ENCODE measurements at places on chromosomes 11 and 22.

DNA sequence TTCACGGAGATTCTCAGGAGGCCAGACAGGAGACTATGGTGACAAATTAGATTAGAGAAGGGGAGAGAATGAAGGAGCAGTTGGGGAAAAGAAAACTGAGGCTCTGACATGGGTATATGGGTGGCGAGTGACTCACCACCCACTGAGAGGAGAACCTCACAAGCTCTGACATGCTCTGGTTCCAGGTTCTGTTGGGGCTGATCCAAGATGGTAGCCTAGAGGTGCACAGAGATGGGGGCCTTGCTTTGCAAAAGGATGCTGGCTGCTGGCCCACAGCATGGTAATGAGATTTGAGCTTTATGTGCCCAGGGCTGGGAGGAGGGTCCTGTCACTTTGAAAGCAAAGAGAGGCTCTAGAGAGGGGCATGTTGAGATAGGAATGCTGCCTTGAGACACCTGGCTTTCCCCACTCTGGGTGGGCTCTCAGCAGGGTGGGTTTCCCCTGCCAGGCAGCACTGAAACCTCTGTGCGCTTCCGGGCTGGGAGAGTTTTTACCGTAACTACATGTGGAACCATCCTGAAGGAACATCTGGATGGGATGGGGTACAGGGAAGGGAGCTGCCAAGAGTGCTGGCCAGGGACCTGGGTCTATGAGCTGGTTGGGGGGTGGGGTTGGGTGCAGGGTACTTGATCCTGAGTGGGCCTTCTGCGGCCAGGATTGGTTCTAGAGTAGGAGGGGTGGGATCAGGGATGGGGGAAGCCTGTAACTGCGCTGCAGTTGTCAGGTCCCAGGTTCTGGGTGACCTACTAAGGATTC is 1.2 kb upstream of the GRK2 start:
- no peak for DNase-seq

DNA sequence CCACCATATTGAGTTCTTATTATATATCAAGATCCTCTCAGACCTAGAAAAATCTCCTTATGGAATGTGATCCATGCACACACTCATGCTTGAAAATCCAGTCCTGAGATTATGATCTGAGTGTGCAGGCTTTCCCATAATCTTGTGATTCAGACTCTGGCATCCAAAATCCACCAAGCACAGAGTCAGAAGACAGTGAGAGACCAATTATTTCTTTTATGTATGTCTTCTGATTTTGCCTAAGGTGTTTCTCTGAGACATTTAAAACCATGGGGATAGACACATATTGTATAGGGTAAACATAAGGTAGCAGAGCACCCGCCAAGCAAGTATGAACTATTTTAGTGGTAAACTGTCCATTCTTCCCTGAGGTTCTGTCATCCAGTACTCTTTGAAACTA is 52.0 kb upstream of the MMP13 start:
- no peak for DNase-seq

- no peak for DNase-seq
These were observed 17.5 kb upstream of the OPCML start for GRCh38 chr11:133549826-133550225.

DNA sequence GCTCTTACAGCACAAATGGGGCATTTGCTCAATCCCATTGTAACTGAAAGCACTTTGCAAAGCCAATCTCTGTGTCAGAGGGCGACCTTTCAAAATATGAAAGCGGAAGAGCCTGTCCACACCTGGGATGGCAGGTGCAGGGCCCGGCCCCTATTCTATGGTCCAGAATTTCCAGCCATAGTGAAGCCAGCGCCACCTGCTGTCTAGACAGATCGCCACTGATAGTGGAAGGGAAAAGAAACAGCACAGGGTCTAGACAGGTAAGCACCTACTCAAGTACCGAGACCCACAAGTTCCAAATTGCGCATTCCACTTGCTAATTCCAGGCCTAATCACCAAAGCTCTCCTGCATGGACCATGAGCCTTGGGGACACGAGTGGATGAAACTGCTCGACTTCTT is 141.4 kb downstream of the NTM start:
- DNase-seq, result peak; percentile 42

- DNase-seq, result no peak
These were observed 57.9 kb upstream of the FSHB start for GRCh38 chr11:30172883-30173311.

DNA sequence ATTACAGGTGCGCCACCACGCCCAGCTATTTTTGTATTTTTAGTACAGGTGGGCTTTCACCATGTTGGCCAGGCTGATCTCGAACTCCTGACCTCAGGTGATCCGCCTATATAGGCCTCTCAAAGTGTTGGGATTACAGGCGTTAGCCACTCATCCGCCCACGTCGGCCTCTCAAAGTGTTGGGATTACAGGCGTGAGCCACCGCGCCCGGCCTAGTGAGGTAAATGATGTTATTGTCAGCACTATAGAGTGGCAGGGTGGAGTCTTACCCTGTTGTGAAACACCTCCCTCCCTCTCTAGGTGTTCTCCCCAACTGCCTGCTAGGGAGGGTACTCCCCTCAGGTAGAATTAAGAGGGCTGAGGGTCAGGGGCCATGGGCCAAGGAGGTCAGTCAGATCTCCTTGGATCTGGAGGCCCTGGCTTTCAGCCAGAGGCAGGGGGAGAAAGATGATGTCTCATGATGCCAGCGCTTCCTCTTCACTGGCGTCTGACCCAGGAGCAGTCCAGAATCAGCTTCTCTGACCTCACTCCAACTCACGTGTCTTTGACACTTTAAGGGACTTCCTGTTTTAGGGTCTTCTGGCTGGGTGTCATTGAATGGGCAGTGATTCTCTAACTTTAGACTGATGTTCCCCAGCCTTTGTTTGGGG is 2.0 kb downstream of the GGA1 start:
- DNase-seq, result peak; percentile 2

DNA sequence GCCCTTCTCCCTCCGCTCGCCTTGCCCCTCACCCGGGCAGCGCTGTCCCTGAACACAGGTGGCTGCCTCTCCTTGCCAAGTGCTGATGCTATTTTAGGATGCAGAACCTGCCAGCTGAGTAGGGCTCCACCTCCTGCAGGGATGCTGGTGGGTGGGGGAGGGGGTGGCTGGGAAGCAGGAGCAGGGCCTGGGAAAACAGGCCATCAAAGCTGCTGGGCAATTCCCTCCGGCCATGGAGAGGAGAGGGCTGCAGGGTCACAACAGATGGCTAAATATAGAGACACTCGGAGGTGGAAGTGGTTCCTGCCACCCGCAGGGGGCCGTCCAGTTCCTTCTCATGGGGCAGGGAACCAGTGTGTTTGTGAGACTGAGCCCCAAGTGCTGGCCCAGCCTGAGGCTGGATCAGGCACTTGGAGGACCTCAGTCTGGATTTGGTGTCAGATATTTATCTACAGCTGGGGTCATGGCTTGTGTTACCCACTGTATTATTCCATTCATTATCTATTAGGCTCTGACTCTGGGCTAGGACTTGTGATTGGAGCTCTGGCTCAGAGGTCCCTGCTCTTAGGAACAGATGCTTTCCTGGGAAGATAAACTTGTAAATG is 59.6 kb downstream of the LRRC32 start:
- DNase-seq, result no peak

GRCh38 chr11:63764679-63765647 is 3.6 kb downstream of the ZFTA start:
- DNase-seq, result no peak

DNA sequence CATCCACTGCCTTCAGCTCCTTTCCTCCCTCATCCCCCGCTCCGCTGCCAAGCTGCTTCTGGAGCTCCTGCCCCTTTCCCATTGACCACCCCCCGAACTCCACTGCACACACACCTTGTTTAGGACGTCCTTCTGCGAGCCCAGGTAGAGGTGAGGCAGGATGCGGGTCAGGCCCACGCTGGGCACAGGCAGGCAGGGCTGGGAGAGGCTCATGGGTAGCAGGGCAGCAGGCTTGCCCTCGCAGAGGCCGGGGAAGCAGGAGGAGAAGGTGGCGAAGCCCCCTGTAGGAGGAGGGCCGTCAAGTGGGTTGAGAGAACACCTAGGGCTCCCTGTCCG is 13.3 kb downstream of the DUSP8 start:
- DNase-seq, result no peak

GRCh38 chr22:25407226-25407858 is 157.1 kb upstream of the GRK3 start:
- no peak for DNase-seq

GRCh38 chr11:95485115-95485900 is 254.3 kb upstream of the SESN3 start:
- no peak for DNase-seq

GRCh38 chr11:119460097-119460496 is 37.1 kb upstream of the THY1 start:
- DNase-seq, result no peak

GRCh38 chr11:17722000-17722643 is 2.8 kb downstream of the MYOD1 start:
- DNase-seq, result no peak

DNA sequence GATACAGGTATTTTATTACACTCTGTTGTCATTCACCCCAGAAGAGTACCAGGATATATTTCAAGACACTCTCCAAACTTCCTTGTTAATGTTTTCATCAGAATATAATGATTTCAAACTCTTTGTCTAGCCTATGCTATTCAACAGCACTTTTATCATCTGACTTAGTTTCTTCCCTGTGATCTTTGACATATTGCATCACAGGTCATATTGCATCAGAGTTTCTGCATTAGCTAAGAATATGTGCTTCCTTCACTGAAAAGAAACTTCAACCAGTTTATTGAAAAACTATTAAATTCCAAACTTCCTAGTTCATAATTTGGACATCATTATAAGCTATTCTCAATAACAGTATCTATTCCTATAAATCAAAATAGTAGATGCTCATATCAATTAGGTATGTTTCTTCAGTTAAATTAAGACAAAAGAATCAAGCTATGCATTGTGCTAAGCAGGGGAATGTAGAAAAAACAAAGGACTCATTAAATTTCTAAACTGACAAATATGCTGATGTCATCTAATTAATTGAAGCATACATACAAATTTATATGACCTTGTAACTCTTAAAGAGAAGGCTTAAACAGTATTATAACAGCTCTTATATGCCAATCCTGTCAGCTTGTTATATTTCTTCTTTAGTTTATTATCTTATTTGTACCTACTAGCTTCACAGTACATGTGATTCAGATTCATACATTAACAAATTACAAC is 361.8 kb upstream of the LUZP2 start:
- DNase-seq, result no peak
